ENCODE measurements at places on chromosomes 11 and 22.

DNA sequence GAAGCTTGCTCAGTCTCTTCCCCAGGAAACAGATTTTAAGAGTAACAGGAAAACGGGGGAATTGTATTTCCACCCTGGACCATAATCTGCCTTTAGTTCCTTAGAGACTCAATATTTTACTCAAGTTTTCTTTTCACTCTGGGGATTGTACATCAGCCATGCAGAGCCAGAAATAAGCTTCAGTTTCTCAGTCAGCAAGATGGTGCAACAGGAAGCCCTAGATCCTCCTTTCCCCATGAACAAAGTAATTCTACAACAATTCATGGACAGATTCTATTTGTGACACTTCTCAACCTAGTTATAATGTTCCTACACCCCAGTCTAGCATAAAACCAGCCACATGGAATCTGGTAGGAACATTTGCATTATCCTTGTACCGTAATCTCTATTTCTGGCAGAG lies 24.7 kb downstream of the OR8B2 start:
- no peak for DNase-seq

GRCh38 chr11:104319396-104319795 lies 155.4 kb upstream of the PDGFD start:
- no peak for DNase-seq

DNA sequence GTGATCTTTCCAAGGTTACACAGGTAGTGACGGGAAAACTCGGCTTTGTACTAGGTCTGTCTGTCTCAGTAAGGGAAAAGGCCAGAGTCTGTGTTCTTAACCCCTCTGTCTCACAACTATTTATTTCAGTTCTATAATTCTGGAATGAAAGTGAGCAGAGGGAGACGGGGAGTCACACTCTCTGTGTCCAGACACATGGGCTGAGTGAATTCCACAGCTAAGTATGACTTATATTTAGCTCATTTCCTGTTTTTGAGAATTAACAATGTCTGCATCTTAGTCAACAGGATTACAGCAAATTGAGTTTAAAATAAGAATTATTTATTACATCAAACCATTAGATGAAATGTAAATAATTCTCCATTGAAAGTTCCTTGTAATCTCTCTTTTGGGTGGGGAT lies 62.5 kb upstream of the OR4B1 start:
- no peak for DNase-seq

GRCh38 chr11:98740321-98740720 lies 280.4 kb upstream of the CNTN5 start:
- DNase-seq: no peak

GRCh38 chr22:24025475-24025874 lies 14.4 kb downstream of the CABIN1 start:
- no peak for DNase-seq

GRCh38 chr11:128902515-128903066 lies 11.4 kb downstream of the KCNJ5 start:
- DNase-seq: no peak

DNA sequence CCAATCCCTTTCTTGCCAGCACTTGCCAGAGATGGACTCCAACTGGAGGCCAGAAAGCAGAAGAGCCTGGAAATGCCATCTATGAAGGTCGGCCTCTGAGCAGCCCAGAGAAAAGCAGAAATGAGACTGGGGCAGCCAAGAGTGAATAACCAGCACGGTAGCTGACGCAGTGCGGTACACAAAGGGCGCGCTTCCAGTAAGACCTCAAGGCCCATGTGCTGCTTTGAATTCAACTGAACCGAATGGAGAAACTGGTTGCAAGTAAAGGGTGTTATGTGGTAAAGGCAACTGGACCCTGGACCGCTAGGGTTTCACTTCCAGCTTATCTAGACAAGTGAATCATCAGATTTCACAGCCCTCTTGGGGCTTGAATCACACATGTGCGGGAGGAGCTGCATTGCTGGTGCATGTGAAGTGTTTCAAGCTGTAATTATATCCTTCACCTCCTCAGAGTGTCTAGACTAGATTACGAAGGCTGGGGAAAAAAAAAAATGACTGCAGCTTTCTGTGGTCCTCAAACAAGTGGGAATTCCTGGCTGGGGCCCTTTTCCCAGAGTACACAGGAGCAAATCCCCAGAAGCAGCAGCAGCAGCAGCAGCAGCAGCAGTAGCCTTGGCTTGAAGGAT lies 128.9 kb downstream of the CCDC34 start:
- no peak for DNase-seq

- no peak for DNase-seq
Observed at GRCh38 chr22:42991010-42991651, 23.8 kb downstream of the PACSIN2 start.

- DNase-seq: no peak
Observed at GRCh38 chr11:95451682-95452081, 220.7 kb upstream of the SESN3 start.

- DNase-seq: no peak
Observed at GRCh38 chr11:118572981-118573550, 857 bp downstream of the ARCN1 start.

DNA sequence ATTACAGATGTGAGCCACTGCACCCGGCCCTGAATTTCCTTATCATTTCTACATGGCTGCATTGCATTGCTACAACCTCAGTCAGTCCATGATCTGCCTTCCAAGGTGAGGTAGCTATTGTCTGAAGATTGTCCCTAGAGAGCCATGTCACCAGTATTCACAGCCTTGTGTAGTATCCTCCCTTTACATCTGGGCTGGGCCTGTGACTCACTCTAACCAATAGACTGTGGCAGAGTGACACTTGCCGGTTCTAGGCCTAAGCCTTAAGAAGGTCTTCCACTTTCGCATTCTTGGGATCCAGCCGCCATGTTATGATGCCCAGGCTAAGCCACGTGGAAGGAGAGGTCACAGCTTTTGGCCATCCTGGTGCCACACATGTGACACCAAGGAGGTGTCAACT lies 10.1 kb upstream of the PLEKHB1 start:
- DNase-seq: no peak
